Activated naive CD4-positive, alpha-beta T cell treated with anti-CD3 and anti-CD28 coated beads for 36 hours (primary cell): ENCODE measurements at places on chromosomes 5 and 9. TPM values are rescaled to one million over a fixed set of nuclear protein-coding genes. Genes with fewer than 3 reads are reported as not detected.

SLC6A7 gene
- total RNA-seq = not detected

- DNase-seq = peak; percentile 82
Measured at GRCh38 chr9:112334432-112334841, 1.0 kb upstream of the PTBP3 start.

SLC45A2 gene
- not detected for total RNA-seq

- DNase-seq = no peak
Measured at GRCh38 chr9:21677387-21677786, 125.0 kb upstream of the MTAP start.

DNA sequence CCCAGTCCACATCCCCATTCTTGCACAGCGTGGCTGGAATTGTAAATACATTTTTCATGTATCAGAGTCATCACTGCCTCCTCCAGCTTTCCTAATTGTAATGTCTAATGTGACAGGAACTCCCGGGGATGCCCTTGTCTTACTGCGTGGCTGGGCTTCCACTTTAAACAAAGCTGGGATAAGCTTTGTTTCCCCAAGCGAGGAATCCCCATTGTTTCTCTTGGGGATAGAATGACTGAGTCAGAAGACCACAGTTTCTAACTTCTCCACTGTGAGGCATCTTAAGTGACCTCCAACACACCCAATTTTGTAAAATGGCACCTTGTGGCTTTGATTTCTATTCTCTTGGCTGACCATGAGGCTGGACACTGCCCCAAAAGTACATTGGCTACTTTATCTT is 22.4 kb downstream of the ARPC5L start:
- DNase-seq = no peak

SLCO6A1 gene
- total RNA-seq = not detected

DNA sequence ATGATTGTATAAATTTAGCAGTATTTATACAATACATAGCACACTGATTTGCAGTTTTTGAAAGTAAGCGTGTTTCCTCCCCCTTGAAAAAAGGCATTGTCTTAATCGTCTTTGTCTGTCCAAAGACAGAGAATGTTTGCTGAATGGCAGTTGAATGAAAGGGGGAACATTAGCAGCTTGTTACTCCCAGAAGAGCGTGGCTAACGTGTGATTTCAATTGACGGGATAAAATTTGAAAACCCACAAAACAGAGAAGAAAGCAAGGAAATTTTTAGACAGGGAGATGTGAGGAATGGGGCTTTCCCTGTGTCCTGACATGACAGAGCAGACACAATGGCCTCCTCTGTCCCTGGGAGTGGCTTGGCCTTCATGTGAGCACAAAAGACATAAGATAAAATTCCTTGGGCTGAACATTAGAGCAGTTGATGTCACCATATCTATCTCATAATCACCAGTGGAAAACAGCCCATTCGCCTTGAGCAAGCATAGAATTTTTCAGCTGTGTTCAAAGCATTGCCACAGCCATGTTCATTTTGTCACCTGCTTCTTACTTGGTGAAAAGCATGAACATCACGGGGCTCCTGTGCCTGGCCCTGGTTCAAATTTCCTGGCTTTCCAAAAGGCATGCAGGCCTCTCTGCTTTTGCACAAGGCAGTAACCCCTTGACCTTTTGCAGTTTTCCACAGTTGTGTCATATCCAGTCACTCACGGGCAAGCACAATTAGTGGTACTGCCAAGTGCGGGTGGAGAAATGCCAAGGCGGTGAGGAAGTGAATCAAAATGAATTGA is 126.9 kb downstream of the TLE1 start:
- no peak for DNase-seq

- DNase-seq = no peak
Measured at GRCh38 chr9:117074784-117075520, 339.9 kb downstream of the ASTN2 start.

- DNase-seq = no peak
Measured at GRCh38 chr9:109843641-109844040, 63.6 kb downstream of the PALM2AKAP2 start.

DNA sequence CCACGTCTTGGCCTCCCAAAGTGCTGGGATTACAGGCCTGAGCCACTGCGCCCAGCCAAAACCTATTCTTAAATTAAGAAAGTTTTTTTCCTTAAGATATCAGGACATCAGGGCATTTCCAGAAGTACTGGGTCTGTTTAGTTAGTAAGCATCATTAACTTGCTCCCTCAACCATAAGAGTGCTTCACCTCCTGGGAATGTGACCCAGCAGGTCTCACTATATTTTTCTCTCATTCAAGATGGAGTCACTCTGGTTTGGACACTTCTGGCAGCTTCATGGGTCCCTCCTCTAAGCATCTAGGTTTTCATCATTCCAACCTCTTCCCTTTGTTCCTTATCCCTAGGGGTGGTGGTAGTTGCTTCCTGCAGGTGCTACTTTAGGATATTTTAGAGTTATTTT is 10.3 kb upstream of the BRD3OS start:
- DNase-seq = no peak

PCDHB13 gene
- total RNA-seq = not detected

DRD1 gene
- not detected for total RNA-seq

DNA sequence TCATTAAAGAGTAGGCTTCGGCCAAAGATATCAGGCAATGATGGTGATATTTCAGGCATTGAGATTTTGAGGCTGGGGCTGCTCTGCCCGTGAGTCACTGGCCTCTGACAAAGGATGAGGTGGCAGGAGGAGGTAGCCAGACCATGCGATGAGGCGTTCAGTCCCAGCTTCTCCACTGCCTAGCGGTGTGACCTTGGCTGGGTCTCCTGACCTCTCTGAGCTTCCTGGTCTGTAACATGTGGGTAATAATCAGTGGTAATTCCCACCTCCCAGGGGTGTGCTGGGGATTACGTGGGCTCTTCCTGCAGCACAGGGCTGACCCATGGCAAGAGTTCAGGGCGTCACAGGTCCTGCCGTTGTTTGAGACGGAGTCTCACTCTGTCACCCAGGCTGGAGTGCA is 73.2 kb upstream of the RAPGEF1 start:
- DNase-seq = no peak

DNA sequence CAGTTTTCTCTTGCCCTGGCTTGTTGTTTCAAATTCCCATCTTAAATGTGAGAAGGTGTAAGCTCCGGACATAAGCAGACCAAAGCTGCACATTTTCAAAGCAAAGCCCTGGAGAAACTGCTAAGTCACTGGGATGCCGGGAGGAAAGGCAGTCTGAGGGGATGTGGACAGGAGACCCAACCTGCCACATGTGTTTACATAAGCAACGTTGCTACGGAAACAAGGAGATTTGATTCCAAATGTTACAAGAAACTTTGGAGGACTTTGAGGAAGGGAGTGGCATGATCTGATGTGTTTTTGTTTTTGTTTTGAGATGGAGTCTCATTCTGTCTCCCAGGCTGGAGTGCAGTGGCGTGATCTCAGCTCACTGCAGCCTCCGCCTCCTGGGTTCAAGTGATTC is 25.7 kb upstream of the INSYN2B start:
- DNase-seq = no peak

DNA sequence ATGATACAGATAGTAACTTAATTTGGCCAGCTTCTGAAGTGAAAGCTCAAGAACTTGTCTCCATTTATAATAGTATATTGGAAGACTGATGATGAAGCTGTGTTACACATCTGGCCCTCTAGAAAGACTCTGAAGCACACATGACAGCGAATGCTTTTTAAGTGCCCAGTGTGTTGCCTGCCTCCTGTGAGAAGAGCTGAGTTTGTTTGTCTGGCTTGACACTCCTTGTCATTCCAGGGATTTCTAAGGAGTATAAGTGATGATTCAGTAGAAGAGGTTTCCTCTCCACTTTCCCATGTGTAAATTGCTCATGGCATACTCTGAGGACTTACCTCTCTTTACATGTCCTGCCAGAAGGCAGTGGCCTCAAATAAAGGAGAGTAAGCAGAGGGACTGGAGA is 30.4 kb upstream of the LRRTM2 start:
- DNase-seq = no peak

DNA sequence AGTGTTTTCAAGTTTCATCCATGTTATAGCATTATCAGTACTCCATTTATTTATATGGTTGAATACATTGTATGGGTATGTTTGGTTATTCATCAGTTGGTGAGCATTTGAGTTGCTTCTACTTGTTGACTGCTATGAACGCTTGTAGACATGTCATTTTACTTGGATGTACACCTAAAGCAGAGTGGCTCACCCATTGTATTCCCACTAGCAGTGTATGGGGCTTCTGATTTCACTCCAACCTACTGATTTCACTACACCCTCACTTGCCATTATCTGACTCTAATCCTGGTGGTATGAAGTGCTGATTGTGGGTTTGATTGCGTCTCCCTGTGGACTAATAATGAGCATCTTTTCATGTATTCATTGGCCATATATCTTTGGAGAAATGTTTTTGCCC is 9.5 kb downstream of the NPM1 start:
- DNase-seq = no peak

- no peak for DNase-seq
Measured at GRCh38 chr9:131609099-131609830, 63.9 kb downstream of the PRRT1B start.

CDK7 gene
- total RNA-seq = 28.4 TPM

GRCh38 chr5:14097998-14098471 is 45.1 kb upstream of the TRIO start:
- DNase-seq = no peak

PIP5K1B gene
- 0.42 TPM for total RNA-seq

- DNase-seq = peak; percentile 71
Measured at GRCh38 chr5:66171349-66172344, 27.5 kb downstream of the SREK1 start.

PDGFRB gene
- 0.14 TPM for total RNA-seq

TMEM171 gene
- total RNA-seq = not detected

- no peak for DNase-seq
Measured at GRCh38 chr9:70964861-70965260, 156.6 kb downstream of the TRPM3 start.
